ENCODE measurements at places on chromosomes 13 and 19.

- DNase-seq = peak; percentile 67
Measured at GRCh38 chr13:114095486-114095885, 36.9 kb downstream of the RASA3 start.

- DNase-seq = no peak
Measured at GRCh38 chr13:94683409-94683808, 28.9 kb downstream of the SOX21 start.

DNA sequence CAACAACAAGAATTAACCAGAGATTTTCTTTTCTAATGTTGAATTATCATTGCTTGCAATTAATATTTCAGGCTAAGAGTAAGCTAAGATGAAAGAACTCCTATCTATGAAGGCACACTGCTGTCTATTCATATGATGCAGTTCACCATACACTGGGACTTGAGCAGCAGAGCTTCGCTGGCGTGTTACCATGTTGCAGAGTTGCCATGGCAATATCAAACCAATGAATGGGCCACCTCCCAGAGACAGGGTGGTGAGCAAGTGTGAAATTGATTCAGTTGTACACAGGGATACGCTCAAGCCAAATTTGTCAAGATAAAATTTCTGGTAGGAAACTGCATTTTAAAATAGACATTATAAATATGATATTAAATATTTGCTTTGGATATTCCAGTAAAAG, 69.3 kb upstream of the MYO16 start:
- DNase-seq = no peak

GRCh38 chr13:70835371-70835770, 727.1 kb upstream of the KLHL1 start:
- DNase-seq = no peak

GRCh38 chr19:15048885-15049541, at the start of gene CASP14:
Gene CASP14 (plus strand): TSS chr19:15049480. CDS start chr19:15052252, 2,772 bp downstream.
- DNase-seq = no peak

DNA sequence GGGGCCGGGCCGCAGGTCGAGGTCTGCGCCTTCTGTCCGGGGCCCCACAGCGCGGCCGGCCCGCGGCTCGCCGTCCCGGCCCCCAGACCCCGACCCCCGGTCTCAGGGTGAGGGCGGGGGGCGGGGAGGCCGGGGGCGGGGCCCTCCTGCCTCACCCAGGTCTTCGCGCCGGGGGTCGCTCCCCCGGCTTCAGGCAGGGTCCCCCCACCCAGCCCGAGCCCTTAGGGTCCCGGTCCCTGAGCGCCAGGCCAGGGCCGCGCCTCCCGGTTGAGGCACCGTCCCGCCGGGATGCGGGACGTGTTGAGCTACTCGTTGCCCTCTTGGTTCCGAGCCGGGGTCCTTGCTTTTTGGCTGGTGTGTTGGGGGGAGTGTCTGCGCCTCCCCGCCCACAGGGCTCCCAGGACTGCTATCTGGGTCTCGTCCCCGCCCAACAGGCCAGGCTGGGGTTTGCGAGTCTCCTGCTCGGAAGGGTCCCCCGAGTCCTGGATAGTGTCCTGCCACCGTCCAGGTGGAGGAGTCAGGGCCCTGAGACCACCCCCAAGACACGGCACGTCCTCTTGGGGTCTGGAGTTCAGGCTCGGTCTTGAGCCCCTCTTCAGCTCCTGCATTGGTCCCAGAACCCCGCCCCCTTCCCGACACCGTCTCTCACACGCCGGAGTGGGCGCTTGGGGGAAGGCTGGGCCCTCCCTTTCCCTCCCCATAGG, 452 bp downstream of the PIAS4 start:
- no peak for DNase-seq

DNA sequence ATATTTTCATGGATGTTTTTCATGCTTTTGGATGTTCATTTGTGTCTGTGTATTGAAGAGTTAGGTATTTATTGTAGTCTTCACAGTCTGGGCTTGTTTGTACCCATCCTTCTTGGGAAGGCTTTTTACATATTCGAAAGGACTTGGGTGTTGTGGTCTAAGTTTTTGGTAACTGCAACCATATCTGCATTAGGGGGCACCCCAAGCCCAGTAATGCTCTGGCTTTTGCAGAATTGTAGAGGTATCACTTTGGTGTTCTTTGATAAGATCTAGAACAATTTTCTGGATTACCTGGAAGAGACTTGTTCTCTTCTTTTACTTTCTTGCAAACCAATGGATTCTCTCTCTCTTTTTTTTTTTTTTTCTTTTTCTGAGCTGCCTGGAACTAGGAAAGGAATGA, 581.3 kb downstream of the DACH1 start:
- no peak for DNase-seq

GRCh38 chr13:48142436-48142835, 47.5 kb upstream of the MED4 start:
- DNase-seq = no peak

DNA sequence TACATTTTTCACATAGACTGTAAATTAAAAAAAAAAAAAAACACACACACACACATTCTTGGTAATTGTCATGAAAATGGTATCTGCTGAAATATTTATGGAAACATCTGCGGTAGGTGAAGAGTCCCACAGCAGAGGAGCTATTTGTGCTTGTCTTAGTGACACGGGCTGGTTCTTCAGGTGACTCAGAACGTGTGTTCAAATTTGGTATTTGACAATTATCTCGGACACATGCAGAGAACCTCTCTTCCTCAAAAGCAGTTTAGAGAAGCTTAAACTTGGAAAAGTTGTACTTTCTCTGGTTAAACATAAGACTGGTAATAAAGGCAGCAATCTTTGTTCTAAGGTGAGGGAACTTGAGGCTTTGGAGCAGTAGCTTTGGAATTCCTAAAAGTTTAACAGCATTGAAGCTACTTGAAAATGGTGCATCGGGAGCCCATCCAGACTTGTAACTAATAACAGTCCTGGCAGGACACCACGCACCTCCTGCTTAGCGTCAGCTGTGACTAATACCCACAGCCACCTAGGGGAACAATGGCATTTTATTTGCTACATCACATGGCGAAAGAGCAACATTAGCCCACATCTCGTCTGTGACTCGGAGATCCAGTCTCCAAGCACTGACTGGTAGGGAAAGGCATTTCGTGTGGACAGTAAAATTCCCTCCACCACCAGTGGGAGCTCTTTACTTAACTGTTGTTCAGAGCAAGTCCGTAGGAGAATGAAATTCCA, 1505.1 kb upstream of the SLC10A2 start:
- DNase-seq = peak; percentile 80

GRCh38 chr13:42239644-42240043, 32.3 kb upstream of the AKAP11 start:
- DNase-seq = no peak

Measured in suprapubic skin (tissue), 4 donors.